Cortex of kidney (tissue), 1 donor: ENCODE measurements at places on chromosomes 1 and 21.

DNA sequence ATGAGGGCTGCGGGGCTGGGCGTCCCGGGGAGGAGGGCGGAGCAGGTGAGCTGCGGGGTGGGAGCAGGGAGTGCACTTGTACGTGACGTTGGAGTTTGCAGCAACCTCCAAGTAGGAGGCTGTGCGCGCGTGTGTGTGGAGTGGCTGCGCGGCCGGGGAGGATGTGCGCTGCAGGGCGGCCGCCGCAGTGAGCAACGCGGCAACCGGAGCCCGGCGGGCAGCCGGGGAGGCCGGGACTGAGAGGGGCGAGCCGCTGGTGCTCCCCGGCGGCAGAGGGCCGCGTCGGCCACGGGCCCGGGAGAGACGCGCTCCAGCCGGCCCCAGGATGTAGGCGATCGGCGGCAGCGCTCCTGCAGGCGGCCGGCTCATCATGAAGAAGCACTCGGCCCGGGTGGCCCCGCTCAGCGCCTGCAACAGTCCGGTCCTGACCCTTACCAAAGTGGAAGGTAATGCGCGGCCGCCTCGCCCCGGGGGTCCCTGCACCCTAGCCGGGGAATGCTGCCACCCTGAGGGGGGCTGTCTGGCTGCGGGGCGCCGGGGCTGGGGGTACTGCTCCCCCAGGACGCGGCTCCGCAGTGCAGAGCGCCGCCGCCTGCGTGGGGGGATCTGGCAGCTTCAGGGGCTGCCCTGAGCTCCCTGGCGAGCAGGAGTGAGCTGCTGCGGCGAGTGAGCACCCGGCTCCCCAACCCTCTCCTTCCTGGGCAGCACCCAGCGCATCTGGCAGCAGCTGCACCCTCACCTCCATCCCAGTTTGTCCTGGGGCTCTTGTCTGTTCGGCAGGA is 158.9 kb upstream of the COA6 start:
- DNase-seq: no peak

DNA sequence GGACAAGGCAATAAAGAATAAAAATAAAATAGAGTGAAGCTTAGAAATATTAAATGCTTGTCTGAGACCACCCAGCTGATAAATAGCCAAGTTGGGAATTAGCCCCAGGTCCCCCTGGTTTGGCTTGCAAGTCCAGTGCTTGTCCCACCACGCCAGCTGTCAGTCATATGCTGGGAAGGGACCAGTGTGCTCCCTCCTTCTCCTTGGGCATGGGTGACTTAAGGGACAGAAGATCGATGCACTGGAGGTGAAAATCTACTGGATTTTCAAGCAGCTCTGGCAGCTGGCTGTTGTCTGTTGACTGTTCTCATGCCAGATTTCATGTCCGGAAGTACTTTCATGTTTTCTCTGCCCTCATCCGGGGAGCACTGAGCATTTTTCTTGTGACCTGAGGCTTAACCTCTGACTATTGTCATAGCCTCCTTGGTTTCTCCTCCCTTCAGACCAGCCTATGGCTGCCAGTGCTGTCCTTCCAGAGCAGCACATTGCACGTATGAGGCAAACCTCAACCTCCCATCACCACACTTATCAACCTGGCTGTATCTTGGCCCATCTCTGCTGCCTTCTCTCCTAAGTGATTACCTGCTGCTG is 12.4 kb downstream of the LMOD1 start:
- DNase-seq: no peak

DNA sequence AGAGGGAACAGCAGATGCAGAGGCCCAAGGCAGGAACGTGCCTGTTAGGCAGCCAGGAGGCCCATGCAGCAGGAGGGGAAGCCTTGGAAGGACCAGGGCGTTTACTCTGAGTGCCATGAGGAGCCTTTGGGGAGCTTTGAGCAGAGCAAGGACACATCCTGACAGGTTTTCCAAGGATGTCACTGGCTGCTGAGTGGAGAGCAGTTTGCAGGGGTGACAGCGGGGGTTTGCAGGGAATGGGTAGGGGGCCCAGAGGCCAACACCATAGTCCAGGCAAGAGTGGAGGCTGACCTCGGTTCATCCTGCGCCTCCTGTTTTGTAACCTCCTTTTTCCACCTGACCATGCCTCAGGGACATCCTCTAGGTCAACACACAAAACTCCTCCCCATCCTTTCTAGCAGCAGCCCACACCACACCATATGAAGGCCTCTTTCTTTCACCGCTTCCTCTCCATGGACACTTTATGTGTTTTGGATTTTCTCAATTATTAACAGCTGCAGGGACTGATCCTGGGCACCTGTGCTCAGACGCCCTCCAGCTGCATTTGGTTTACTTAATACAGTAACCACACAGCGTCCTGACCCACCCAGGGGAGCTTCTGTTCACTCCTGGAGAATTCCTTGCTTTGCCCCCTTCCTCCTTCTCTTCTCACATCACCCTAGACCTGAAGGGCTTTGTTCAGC is 528.5 kb downstream of the MATN1 start:
- no peak for DNase-seq

GRCh38 chr1:180230791-180231505 is 884 bp downstream of the LHX4 start:
- DNase-seq: no peak

DNA sequence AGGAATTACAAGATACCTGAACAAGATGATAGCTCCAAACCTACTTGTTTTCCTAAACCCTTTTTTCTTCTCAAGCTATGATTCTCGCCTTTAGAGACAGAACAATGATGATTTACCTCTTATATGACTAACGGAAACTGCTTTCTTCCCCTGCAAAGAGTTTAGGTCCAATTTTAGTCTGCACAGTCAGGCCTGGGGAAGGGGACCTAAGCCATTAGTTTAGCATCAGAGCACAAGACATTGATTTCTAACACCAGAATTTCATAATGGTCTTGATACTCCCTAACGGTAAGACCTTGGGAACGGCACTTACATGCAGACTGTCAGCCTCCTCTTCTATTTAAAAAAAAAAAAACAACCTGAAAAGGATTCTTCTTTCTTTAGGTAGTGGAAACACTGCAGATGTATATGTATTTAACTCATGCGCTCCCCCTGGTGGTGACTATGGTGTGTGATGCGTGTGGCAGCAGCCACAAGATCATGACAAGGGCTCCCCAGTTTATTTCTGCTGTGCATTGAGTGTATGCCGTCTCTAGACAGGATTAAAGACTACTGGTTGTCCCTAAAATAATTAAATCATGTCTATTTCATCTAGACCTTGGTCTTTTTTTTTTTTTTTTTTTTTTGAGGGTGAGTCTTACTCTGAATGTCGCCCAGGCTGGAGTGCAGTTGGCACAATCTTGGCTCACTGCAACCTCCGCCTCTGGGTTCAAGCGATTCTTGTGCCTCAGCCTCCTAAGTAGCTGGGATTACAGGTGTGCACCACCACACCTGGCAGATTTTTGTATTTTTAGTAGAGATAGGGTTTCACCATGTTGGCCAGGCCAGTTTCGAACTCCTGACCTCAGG is 37.3 kb upstream of the TMEM222 start:
- no peak for DNase-seq

- DNase-seq: no peak
These were observed 62.1 kb downstream of the DEGS1 start for GRCh38 chr1:224245188-224245587.

- DNase-seq: no peak
These were observed 289.5 kb downstream of the KIF26B start for GRCh38 chr1:245444147-245444828.

GRCh38 chr1:187504779-187505178 is 676.0 kb downstream of the PLA2G4A start:
- no peak for DNase-seq

DNA sequence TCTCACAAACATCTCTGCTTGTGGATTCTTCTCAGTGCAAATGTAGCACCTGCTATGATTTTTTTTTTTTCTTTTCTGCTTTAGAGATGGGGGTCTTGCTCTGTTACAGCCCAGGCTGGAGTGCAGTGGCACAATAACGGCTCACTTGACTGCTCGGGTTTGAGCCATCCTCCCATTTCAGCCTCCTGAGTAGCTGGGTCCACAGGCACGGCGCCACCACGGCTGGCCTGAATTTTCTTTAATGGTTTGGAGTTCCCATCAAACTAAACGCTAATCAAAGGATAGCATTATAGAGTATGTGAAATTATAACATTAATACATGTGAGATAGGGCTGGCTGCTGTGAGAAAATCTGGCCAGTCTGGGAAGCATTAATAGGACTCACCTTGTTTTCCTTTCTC is 7.2 kb upstream of the PTGER3 start:
- no peak for DNase-seq

GRCh38 chr21:43006874-43007208 is 32.5 kb downstream of the PKNOX1 start:
- DNase-seq: no peak

- DNase-seq: no peak
These were observed 147.2 kb downstream of the RASAL2 start for GRCh38 chr1:178241057-178241456.

DNA sequence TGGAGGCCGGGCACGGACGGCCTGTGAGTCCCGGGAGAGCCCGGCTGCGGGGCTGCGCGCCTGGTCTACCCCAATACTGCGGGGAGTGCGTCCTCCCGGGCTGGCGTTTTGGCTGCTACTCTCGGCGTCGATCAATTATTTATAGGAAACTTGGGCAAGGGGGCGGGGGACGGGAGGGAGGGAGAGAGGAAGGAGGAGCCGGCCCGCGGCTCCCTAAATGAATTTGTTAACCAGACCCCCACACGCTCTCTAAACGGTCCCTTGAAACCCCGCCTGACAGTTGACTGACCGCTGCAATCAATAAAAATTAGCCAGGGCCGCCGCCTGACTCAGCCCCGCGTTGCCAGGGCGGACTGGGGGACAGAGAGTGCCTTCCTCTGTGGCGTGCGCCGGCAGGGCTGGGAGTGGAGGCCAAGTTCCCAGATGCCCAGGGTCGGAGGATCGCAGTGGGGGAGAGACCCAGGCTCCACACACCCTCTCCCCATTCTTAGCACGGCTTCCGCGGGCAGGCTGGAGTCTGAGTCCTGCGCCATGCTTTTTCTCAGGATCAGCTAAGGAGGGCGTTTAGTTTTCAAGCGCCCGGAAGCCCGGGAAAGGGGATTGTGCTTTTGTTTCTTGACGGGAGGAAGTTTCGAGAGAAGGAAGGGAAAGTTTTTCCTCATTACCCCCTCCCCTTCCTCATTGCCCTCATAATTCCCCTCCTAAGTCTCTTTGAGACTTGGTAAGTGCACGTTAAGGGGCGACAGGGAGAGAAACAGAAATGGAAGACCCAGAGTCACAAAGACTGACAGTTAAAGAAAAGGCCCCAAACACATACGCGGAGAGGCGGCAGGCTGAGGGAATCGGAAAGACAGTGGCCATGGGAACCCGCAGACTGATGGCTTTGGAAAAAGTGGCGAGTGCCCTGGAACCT is 6.2 kb downstream of the PAX7 start:
- no peak for DNase-seq
